ENCODE measurements at places on chromosomes 11 and 22.

DNA sequence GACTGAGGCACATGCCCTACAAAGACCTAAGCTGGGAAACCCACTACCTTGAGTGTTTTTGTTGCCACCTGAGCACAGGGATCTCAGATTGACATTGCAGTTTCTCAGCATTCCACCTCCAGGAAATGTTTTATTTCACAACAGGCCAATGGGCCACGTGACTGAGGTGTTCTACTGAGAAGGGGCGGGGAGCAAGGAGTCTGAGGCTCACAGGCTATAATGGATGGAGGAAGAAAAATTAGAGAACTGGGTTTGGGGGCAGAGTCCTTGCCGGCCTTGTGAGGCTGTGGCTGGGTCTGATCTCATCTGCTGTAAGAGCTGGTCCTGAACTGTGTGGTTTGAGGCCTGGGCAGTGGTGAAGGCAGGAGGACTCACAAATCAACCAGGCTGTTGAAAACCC lies 40.7 kb downstream of the ZNF202 start:
- DNase-seq: no peak

- DNase-seq: no peak
These were observed 331.4 kb downstream of the LARGE1 start for GRCh38 chr22:33588860-33589259.

DNA sequence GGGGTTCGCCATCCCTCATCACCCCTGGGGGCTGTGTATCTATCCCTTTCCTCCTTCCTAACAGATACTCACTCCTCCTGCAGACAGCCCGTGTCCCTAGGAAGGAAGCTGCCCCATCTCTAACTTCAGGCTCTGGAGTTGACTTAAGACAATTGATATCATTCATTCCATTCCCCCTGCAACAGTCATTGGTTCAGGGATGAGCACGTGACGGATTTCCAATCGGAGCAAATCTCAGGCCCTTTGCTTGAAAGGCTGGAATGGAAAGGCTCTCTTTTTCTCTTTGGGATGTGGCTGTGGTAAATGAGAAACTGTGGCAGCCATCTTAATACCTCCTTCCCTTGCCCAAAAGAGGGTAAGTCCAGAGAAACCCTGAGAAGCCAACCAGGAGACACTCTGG lies 5.0 kb upstream of the SCUBE2 start:
- DNase-seq: no peak

- no peak for DNase-seq
These were observed 10.0 kb downstream of the CARD10 start for GRCh38 chr22:37509059-37509860.

- no peak for DNase-seq
These were observed 30.5 kb upstream of the PPP2R1B start for GRCh38 chr11:111796696-111797095.

GRCh38 chr11:60563553-60564235 lies 48.5 kb downstream of the MS4A13 start:
- DNase-seq: no peak

DNA sequence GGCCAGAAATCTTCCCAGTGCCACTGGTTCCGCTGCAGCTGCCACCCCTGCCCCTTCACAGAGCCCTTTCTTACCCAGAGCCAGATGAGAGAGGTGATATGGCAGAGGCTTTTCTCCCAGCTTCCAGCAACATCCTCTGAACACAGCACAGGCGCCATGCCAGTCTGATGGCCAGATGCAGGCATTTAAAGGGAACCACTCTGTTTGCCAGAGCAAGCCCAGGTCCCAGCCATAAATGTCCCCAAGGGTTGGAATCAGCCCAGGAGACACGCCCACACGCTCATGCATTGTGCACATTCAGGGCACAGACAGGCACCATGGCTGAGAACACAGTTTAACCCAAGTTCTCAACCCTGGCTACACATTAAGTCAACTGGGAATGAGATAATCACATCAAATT lies 114.3 kb upstream of the CSNK2A3 start:
- DNase-seq: no peak

- peak; percentile 35 for DNase-seq
These were observed 492 bp downstream of the JHY start for GRCh38 chr11:122882857-122883645.

DNA sequence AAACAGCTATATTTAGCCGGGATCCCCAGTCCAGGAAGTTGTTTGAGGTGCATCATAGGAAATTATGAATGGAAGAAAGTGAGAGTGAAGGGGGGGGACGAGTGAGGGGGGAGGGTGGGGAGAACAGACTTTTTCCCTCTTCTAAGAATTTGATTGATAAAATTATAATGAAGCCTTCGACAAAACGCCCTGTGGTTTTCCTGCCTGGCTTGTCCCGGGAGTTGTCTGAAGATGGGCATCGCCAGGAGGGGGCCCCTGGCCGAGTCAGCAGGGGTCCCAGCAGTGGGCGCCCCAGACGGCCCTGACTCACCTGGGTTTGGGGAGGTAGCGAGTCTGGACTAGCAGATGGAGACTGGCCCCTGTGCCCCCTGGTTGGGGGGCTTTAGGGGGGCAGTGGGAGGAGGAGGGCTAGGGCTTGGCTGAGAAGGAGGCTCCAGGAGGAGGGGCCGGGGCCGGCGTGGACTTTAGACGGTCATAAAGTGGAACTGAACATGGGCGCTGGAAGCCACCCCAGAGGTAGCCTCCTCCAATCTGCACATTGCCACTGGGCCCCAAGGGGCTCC lies 336 bp upstream of the LIF start:
- no peak for DNase-seq

GRCh38 chr11:28627690-28628255 lies 519.6 kb downstream of the METTL15 start:
- DNase-seq: no peak

DNA sequence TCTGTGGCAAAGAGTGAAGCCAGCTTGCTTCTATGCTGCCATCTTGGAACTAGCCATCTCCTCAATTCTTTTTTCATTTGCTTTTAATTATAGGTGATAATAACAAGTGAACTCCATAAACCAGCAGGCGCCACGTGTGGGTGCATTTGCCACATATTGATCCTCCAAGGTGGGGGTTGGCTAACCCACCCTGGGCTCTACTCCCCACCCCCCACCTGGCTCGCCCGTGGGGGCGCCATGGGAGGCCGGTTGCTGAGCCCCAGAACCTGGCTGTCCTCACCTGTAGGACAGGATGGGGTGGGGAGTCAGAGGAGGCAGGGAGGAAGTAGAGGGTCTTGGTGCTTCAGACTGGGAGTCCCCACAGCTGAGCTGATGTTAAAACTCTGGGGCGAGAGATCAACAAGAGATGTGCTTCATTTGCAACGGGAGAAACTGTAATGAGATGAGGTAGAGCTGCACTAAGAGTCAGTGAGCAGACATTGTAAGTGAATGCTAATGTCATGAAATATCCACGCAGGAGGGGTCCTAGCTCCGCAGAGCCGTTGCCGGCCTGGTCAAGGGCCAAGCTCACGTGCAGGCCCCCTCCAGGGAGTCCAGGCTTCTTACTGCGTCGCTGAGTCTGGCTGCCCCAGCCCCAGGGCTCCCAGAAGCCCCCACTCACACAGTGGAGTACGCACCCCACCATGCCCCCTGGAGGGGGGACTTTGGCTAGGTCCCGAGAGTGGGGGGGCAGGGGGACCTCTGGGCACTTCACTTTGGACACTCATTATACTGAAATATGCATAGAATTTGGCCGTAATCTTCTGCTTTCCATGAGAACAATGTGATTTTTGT lies 59.4 kb downstream of the BRD1 start:
- DNase-seq: no peak

DNA sequence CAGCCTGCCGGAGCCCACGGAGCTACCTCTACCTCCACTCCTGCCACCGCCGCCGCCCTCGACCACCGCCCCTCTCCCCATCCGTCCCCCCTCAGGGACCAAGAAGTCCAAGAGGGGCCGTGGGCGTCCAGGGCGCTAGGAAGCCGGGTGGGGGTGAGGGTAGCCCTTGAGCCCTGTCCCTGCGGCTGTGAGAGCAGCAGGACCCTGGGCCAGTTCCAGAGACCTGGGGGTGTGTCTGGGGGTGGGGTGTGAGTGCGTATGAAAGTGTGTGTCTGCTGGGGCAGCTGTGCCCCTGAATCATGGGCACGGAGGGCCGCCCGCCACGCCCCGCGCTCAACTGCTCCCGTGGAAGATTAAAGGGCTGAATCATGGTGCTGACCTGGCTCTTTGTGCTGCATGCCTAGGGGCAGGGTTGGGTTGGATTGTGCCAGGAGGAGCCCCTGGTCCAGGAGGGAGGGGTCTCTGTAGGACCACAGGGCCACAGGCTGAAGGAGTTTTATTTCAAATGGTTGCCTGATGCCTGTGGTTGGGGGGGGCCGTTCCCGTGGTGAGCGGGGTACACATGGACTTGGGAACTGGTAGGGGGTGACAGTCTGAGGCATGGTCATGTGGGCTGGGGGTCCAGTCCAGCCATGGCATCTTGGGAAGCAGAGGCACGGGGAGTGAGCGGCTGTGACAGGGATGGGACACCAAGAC lies 2.3 kb downstream of the PTPRCAP start:
- no peak for DNase-seq

DNA sequence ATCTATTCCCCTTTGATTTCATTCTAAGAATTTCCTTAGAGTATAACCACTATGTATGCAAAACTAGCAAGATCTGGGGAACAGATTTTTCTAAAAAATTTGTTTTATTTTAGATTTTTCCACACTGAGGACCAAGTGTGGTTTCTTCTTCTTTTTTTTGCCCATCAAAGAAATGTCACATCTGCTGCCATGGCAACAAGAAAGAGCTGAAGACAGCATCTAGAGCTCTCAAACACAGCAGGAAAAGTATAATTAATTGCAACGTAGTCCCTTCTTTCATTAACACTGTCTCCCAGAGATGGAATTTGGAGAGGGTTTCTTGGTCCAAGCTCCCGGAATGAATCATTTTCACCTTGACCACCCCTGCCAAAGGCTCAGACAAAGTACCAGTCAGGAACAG lies 256.7 kb upstream of the CCDC90B start:
- DNase-seq: no peak

DNA sequence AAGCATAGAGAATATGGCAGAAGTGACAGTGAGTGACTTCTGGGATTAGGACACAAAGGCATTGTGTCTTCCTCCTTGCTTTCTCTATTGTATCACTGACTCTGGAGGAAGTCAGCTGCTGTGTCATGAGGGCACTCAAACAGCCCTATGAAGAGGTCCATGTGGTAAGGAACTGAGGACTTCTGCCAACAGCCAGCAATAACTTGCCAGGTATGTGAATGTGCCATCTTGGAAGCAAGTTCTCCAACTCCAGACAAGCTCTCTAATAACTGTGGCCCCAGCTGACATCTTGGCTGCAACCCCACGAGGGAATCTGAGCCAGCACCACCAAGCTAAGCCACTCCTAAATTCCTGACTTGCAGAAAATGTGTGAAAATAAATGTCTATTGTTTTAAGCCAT lies 83.6 kb upstream of the ZBED5 start:
- peak; percentile 45 for DNase-seq

DNA sequence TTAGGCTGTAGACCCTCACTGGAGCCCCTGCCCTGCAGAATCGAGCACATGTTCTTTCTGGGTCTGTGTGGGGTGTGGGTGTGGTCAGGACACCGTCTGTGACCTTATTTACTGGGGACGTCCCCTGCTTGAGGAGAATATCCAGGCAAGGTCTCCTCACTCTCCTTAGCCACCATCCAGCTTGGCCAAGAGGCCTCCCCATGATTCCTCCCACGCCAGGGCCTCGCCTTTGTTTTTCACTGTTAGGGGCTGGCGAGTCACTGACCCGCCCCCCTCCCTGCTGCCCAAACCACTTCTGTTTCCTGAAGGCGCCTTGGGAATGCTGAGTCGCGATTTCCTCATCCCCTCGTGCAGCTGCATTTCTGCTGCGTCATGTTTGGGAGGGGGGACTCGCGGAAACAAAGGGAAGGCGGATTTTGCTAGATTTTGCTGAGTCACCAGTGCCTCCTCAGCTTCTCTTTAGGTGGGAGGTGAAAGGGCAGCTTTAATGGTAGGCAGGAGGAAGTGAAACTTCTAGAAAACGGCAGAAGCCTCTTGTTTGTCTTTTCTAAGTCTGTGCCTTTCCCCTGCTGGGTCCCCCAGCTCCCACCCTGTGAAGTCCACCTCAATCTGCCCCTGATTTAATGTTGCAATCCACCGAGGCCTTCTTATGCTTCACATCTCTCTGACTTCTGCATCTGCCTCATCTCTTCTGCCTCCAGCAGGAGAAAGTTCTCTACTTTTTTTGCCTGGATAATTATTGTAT lies 4.0 kb upstream of the HMOX1 start:
- peak; percentile 79 for DNase-seq

GRCh38 chr11:74139151-74139918 lies 31.5 kb downstream of the C2CD3 start:
- no peak for DNase-seq

- peak; percentile 30 for DNase-seq
These were observed 62.8 kb upstream of the PRR5 start for GRCh38 chr22:44638971-44639760.

DNA sequence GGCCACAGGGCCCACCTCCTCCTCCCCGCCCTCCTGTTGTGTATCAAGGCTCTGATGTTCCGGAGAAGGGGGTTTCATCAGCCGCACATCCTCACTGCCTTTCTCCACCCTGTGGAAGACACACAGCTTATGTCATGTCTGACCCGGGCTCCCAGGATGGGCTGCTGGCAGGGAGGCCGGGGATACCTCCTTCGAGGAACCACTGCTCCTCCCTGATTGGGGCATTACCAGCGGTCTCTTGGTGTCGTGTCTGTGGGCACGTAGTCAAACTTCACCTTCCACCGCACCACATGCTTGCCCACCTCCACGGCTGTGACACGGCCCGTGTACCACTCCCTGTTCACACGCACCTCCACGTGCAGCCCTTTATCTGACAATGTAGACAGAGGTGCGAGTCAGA lies 35.9 kb downstream of the MORC2 start:
- DNase-seq: no peak

GRCh38 chr11:48031602-48032001 lies 51.2 kb downstream of the PTPRJ start:
- DNase-seq: no peak

DNA sequence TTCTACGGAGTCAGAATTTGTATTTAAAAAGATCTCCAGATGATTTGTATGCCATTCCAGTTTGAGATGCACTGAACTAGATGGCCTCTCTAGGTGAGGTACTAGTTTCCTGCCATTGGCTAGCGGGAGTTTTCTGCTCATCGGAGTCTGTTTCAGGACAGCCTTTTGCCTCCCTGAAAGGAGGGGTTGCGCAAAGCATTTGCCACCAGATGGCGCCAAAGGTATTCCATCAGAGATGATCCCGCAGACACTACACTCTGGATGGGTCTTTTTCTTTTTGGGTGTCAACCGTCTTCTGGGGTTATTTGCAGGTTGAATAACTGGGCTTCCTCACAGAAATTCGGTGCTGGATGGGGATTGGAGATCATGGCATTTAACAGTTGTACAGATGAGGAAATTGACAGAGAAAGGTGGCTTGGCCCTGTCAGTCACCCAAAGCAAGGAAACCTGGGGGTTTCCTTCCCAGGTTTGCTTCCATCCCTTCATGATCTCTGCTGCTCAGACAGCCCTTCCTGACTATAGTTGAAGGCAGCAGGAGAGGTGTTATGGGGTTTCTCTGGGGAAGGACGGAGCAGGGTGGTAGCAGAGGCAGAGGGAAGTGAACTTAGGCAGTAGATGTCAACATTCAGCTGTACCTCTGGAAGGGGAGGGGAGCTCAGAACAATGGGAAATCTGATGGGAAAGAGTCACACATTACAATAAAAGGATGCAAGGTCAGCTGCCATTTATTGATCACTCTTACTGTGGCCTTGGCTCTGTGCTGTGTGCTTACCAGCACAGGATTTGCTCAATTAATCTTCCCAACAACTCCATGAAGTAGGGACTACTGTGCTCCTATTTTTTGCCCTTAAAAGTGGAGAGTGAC lies 81.6 kb downstream of the CCDC81 start:
- DNase-seq: peak; percentile 8

- no peak for DNase-seq
These were observed 101.2 kb upstream of the HSD17B12 start for GRCh38 chr11:43579171-43579918.

All from anterior cingulate cortex (tissue), 58 donors.